ENCODE measurements at places on chromosomes 16 and 17.
A peak's percentile ranks its signal among the peaks of the same experiment; 100 is the strongest.

GRCh38 chr16:89142474-89143195, 28.9 kb upstream of the CDH15 start:
- no peak for DNase-seq

DNA sequence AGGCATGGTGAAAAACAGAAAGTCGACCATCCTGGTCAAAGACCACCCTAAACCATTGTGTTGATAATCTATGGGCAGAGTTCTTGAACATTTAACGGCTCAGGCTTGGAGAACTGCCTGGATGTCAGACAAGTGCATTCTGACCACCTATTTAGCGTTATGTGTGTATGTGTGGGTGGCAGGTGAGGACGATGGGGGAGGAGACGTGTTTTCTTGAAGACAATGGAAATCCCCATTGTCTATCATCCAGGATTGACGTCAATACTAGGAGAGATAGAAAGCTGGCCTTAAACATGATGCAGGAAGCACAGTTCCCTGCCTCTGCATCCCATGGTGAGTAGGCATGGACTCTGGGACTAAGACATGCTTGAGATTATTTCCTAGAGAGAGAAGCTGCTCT, 157.4 kb upstream of the MAF start:
- no peak for DNase-seq

DNA sequence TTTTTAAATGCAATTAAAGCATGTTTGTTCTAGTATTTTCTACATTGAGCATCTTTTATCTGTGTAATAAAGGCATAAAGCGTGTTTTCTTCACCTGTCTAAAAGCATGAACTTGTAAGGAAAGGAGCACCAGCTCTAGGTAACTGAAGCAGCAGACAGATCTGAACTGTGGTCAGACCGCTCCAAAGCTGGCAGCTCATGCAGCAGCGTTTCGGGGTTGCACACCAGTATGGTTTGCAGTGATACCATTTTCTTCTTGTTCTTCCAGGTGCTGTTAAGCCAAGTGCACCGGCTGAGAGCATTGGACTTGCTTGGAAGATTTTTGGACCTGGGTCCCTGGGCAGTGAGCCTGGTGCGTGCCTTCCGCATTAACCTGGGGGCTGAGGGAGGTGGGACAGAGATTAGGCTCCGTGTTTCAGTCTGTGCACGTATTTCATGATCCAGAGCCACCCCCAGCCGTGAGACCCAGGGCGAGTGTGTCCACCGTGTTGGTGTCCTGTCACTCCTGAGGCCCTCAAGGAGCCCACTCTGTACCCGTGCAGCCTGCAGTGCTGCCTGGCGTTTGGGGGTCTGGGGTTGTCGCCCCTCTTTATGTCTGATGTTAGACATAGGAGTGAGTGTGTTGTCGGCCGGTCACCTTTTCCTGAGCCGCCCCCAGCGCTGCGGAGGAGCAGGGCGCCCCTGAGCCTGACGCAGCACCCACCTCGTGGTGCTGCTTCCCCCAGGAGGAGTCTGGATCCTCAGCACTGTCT, 136.3 kb upstream of the CHMP6 start:
- DNase-seq, result no peak

- peak; percentile 46 for DNase-seq
Measured at GRCh38 chr17:78933025-78933958, 8.1 kb upstream of the TIMP2 start.

GRCh38 chr17:17847726-17848125, 10.9 kb upstream of the SREBF1 start:
- DNase-seq, result no peak

- DNase-seq, result no peak
Measured at GRCh38 chr16:89898201-89898967, 20.3 kb upstream of the MC1R start.

DNA sequence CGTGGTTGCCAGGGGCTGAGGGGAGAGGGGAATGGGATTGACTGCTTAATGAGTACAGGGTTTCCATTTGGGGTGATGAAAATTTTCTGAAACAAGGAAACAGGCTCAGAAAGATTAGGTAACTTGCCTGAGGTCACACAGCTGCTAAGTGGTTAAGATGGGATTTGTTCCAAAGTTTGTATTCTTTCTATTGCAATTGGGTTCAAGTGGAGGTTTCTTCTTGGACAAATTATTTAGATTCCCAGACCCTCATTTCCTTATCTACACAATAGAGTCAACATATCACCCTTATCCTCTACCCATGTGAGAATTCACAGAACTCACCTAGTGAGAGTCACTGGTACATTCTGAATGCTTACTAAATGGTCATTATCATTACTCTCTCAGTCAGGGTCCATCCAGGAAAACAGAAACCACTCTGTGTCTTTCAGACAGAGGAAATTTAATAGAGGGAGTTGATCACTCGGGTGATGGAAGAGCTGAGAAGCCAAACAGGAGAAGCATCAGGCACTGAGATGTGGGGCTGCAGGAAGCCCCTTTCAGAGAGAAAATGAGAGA, 22.6 kb downstream of the CACNG4 start:
- no peak for DNase-seq
